ENCODE measurements at places on chromosomes 5 and 9. TPM values are rescaled to one million over a fixed set of nuclear protein-coding genes. Genes with fewer than 3 reads are reported as not detected.

DNA sequence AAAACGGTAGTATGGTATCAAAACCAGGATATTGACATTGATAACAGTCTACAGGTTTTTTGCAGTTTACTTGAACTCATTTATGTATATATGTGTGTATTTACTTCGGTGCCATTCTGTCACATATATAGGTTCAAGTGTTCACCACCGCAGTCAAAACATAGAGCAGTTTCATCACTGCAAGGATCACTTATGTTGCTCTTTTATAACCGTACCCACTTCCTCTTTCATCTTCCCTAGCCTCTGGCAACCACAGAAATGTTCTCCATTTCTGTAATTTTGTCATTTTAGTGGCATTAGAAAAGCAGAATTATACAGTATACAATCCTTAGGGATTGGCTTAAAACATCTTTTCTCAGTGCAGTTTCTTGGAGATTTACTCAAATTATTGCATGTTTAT is 90.3 kb downstream of the SH3GL2 start:
- no peak overlapping the region for H3K4me3 ChIP-seq
- no peaks in the 10 kb centered on the region for H3K27me3 ChIP-seq
- no peak for DNase-seq
- no peaks in the 10 kb centered on the region for H3K36me3 ChIP-seq
- H3K27ac ChIP-seq: no peak overlapping the region
- no peaks in the 10 kb centered on the region for H3K4me1 ChIP-seq

GRCh38 chr5:56384186-56384585 is 151.1 kb upstream of the ANKRD55 start:
- DNase-seq: no peak
- H3K4me3 ChIP-seq: no peak overlapping the region
- no peaks in the 10 kb centered on the region for H3K27me3 ChIP-seq
- H3K27ac ChIP-seq: no peak overlapping the region
- H3K4me1 ChIP-seq: no peaks in the 10 kb centered on the region

DNA sequence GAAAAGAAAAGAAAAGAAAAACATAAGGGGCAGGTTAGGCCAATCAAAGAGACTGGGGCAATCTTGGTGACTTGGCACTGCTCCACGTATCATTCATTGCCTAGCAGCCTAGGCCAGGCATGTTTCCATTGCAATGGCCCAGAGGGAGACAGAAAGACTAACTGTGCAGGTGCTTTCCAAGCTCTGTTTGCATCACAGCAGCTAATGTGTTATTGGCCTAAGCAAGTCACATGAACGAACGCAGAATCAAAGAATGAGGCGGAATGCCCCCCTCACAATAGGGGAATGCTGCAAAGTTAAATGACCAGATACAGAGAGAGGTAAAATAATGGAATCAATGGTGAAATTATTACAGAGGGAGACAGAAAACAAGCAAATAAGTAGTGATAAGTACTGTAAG is 11.1 kb upstream of the VPS13A start:
- no peaks in the 10 kb centered on the region for H3K36me3 ChIP-seq
- no peak for DNase-seq
- no peak overlapping the region for H3K4me3 ChIP-seq
- H3K4me1 ChIP-seq: peaks cover 1% of the 10 kb centered on the region
- H3K27me3 ChIP-seq: no peaks in the 10 kb centered on the region

DNA sequence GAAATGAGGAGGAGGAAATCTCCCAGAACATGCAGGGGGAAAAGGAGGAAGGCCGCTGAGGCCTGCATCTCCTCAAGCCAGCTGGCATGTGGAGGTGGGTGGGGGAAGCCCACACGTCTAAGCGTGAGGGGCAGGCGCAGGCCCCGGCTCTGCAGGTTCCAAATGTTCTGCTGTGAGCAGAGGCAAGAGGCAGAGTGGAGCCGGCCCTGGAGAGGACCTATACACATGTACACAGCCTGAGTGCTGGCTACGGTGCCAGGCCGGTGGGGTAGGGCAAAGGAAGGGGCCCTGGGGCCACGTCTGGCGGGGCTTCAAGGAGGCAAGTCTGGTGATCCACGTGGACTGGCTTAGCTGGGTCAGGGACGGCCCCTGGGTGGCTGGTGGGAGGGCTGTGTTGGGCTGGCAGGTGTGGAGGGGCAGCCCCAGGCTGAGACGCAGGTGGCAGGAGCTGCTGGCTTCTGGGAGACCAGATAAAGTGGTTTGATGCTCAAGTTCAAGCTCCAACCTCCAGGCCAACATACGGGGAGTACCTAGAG is 26.4 kb downstream of the LPCAT1 start:
- H3K4me1 ChIP-seq: peaks cover 12% of the 10 kb centered on the region
- peak; percentile 45 for DNase-seq
- H3K27me3 ChIP-seq: no peaks in the 10 kb centered on the region
- no peaks in the 10 kb centered on the region for H3K36me3 ChIP-seq
- no peak overlapping the region for H3K4me3 ChIP-seq
- no peak overlapping the region for H3K27ac ChIP-seq

GRCh38 chr5:94021246-94021645 is 279.8 kb upstream of the POU5F2 start:
- no peaks in the 10 kb centered on the region for H3K27me3 ChIP-seq
- H3K4me3 ChIP-seq: no peak overlapping the region
- DNase-seq: no peak
- no peak overlapping the region for H3K27ac ChIP-seq

DNA sequence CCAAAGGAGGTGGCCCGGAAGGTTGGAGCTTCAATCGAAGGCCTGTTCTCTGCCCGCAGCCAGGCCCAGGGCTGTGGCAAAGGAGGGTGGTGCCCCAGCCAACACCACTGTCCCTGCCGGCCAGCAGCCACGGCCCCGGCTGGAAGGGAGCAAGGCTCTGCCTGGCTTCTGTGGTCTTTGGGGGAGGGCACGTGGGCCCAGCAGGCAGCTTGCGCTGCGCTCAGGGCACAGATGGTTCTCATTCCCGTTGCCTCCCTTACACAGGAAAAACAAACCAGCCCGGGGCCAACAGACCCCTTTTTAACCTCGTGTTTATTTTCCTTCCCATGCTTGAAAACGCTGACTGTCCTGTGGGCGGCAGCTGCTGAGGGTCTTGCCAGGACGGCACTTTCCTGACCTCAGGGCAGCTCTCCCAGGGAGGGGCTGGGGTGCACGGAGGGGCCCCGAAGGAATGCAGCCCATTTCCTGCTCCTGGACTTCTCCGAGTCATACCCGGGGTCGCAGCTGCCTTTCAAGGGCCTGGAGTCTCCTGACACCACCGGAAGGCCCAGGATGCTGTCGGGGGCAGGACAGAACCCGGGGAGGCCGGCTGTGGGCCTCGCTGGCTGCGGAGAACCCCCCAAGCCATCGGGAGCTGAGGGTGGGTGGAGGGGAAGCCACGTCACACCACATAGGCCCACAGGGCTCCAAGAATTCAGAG is 1.1 kb upstream of the GPSM1 start:
- H3K27ac ChIP-seq: peak overlapping the region; percentile 71
- H3K4me1 ChIP-seq: peaks cover 28% of the 10 kb centered on the region
- no peak overlapping the region for H3K4me3 ChIP-seq
- no peak for DNase-seq
- peaks cover 37% of the 10 kb centered on the region for H3K27me3 ChIP-seq

- H3K4me3 ChIP-seq: peak overlapping the region; percentile 95
- peaks cover 37% of the 10 kb centered on the region for H3K4me1 ChIP-seq
- H3K27me3 ChIP-seq: no peaks in the 10 kb centered on the region
- peak overlapping the region; percentile 86 for H3K27ac ChIP-seq
- H3K36me3 ChIP-seq: no peaks in the 10 kb centered on the region
- peak; percentile 80 for DNase-seq
Observed at GRCh38 chr9:137241490-137242268, 592 bp downstream of the TUBB4B start.

DNA sequence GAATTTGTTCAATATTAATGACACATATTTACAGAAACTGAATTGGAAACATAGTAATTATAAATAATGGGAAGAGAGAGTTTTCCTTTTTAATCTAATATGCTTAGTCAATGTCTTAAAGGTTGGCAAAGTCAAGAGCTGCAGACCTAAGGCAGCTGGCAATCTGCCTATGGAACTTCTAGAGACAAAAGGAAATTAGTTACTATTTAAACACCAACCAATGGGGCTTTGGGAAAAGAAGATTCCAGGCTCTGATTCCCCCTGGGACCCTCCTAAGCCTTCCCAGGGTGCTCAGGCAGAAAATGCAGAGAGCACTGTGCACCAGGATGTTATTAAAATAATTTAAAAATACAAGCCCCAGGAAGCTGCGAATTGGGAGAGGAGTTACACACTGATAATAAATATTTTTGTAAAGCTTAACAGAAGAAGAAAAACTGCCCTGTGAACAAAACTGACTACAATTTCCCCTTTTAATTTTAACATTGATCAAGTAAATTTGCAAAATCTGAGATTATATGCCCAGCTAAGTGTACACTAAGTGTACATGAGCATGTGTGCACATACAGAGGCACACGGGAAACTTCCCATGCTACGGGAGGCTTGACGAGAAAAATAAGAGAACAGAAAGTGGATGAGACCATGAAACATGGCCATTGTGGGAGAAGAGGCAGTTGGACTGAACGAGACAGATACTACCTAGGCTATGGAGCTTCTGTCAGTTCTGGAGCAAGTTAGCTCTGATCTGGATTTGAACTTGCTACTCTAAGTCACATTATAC is 77.4 kb upstream of the ADAMTS16 start:
- no peaks in the 10 kb centered on the region for H3K36me3 ChIP-seq
- no peak for DNase-seq
- H3K4me3 ChIP-seq: no peak overlapping the region
- no peaks in the 10 kb centered on the region for H3K4me1 ChIP-seq
- H3K27ac ChIP-seq: no peak overlapping the region
- no peaks in the 10 kb centered on the region for H3K27me3 ChIP-seq

GRCh38 chr5:33675958-33676464 is 215.8 kb downstream of the ADAMTS12 start:
- H3K4me1 ChIP-seq: no peaks in the 10 kb centered on the region
- DNase-seq: no peak
- no peaks in the 10 kb centered on the region for H3K36me3 ChIP-seq
- H3K4me3 ChIP-seq: no peak overlapping the region
- H3K27ac ChIP-seq: no peak overlapping the region
- no peaks in the 10 kb centered on the region for H3K27me3 ChIP-seq

- H3K4me1 ChIP-seq: no peaks in the 10 kb centered on the region
- no peak overlapping the region for H3K27ac ChIP-seq
- no peaks in the 10 kb centered on the region for H3K36me3 ChIP-seq
- no peak for DNase-seq
Observed at GRCh38 chr9:1536522-1537170, 478.5 kb upstream of the SMARCA2 start.

DNA sequence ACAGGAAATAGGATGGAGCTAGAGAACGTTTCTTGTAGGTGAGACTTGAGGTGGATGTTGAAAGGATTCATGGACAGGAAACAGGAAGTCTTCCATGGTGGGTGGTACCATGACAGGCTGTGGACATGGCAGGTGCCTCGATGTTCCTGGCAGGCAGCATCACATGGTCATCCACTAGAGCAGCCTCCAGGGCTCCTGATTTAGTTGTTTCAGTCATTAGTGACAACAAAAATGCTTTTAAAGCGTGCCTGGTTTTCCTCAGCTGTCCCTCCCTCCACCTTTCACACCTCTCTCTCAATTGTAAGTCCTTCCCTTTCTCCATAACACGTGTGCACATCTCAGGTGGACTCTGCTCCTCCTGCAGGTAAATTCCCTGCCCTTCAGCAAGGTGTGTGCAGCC is 25.2 kb upstream of the ASPN start:
- H3K27me3 ChIP-seq: no peaks in the 10 kb centered on the region
- no peak for DNase-seq
- H3K4me3 ChIP-seq: no peak overlapping the region
- H3K36me3 ChIP-seq: no peaks in the 10 kb centered on the region
- H3K27ac ChIP-seq: peak overlapping the region; percentile 83
- peaks cover 26% of the 10 kb centered on the region for H3K4me1 ChIP-seq

- no peak overlapping the region for H3K27ac ChIP-seq
- no peaks in the 10 kb centered on the region for H3K27me3 ChIP-seq
- no peak for DNase-seq
Observed at GRCh38 chr9:3151672-3152576, 308.0 kb upstream of the PUM3 start.

DNA sequence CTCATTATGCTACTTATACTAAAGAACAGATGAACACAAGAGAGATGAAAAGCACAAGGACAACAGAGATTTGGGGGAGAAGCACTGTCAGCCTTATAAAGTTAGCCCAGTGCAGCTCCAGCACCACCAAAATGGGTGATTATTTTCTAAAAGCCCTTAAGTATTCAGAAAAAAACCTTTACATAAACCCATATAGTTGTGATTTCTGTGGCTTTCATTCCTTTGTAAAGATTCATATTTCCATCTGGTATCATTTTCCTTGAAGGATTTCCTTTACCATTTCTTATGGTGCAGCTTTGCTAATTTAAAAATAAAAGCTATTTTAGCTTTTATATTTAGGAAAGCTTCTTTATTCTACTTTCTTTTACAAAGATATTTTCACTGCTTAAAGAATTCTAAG is 311.0 kb downstream of the TMEM167A start:
- no peaks in the 10 kb centered on the region for H3K4me1 ChIP-seq
- H3K27me3 ChIP-seq: no peaks in the 10 kb centered on the region
- no peak overlapping the region for H3K4me3 ChIP-seq
- no peak overlapping the region for H3K27ac ChIP-seq
- no peak for DNase-seq

GRCh38 chr9:16030528-16031185 is 477.8 kb downstream of the CCDC171 start:
- no peaks in the 10 kb centered on the region for H3K4me1 ChIP-seq
- no peaks in the 10 kb centered on the region for H3K27me3 ChIP-seq
- H3K4me3 ChIP-seq: no peak overlapping the region
- DNase-seq: no peak
- no peaks in the 10 kb centered on the region for H3K36me3 ChIP-seq

DNA sequence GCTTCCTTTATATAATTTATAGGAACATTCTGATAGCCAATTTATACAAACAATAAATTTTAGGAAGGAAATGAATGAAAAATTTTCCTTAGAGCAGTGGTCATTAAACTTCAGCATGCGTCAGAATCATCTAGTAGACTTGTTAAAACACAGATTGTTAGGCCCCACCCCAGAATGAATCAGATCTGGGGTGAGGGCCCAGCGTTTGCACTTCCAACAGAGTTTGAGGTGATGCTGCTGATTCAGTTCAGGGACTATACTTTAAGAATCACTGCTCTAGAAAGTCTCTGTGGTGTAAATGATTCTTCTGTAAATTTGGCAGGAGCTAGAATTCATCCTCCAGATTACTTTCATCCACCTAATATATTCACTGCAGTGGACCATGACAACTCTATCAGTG is 80.4 kb downstream of the SLC12A2 start:
- no peak overlapping the region for H3K4me3 ChIP-seq
- no peaks in the 10 kb centered on the region for H3K36me3 ChIP-seq
- H3K27ac ChIP-seq: no peak overlapping the region
- no peaks in the 10 kb centered on the region for H3K27me3 ChIP-seq

GRCh38 chr5:35672995-35673394 is 55.3 kb downstream of the SPEF2 start:
- H3K4me3 ChIP-seq: no peak overlapping the region
- DNase-seq: no peak
- H3K27ac ChIP-seq: no peak overlapping the region
- no peaks in the 10 kb centered on the region for H3K27me3 ChIP-seq
- H3K4me1 ChIP-seq: no peaks in the 10 kb centered on the region

GRCh38 chr5:52685566-52685965 is 102.2 kb upstream of the ITGA1 start:
- H3K27ac ChIP-seq: no peak overlapping the region
- no peaks in the 10 kb centered on the region for H3K4me1 ChIP-seq
- DNase-seq: no peak
- no peak overlapping the region for H3K4me3 ChIP-seq

The CCNJL gene
- 23.9 TPM for total RNA-seq

The C5orf34 gene
- 4.0 TPM for total RNA-seq

The C5orf58 gene
- total RNA-seq: not detected

The GFI1B gene
- not detected for total RNA-seq

The SNX30 gene
- total RNA-seq: 46.4 TPM

The DRD1 gene
- not detected for total RNA-seq

The PCDHB15 gene
- 0.75 TPM for total RNA-seq

The FSTL4 gene
- not detected for total RNA-seq

The C9orf50 gene
- total RNA-seq: not detected

The SEC61B gene
- total RNA-seq: 33.2 TPM

The TCF7 gene
- total RNA-seq: 7.1 TPM

The SLC6A19 gene
- total RNA-seq: 106 TPM
